ENCODE measurements at places on chromosomes 11 and 22.
A peak's percentile ranks its signal among the peaks of the same experiment; 100 is the strongest.

GRCh38 chr22:24496661-24497060 lies 1.5 kb downstream of the UPB1 start:
- no peak for DNase-seq

- no peak for DNase-seq
Measured at GRCh38 chr22:47189056-47189916, 426.8 kb downstream of the TBC1D22A start.

DNA sequence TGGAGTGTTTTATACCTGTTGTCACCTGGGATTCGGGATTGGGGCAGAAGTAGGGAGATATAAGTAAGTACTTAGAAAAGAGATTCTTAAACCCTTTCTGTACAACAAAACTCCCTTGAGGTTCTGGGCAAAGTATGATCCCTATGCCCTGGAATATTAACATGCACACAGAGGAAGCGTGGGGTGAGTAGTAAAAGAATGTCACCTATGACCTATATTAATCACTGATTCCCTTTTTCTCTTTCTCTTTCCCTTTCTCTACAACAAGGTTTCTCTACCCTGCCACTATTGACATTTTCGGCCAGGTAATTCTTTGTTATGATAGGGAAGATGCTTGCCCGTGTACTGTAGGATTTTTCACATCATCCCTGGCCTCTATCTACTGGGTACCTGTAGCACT lies 209.7 kb upstream of the PLET1 start:
- no peak for DNase-seq

- DNase-seq, result no peak
Measured at GRCh38 chr11:117126223-117126965, 17.7 kb upstream of the PAFAH1B2 start.

- no peak for DNase-seq
Measured at GRCh38 chr11:6127881-6128280, 20.4 kb downstream of the OR56B4 start.

GRCh38 chr11:111922803-111923202 lies 4.1 kb downstream of the C11orf52 start:
- DNase-seq, result no peak

DNA sequence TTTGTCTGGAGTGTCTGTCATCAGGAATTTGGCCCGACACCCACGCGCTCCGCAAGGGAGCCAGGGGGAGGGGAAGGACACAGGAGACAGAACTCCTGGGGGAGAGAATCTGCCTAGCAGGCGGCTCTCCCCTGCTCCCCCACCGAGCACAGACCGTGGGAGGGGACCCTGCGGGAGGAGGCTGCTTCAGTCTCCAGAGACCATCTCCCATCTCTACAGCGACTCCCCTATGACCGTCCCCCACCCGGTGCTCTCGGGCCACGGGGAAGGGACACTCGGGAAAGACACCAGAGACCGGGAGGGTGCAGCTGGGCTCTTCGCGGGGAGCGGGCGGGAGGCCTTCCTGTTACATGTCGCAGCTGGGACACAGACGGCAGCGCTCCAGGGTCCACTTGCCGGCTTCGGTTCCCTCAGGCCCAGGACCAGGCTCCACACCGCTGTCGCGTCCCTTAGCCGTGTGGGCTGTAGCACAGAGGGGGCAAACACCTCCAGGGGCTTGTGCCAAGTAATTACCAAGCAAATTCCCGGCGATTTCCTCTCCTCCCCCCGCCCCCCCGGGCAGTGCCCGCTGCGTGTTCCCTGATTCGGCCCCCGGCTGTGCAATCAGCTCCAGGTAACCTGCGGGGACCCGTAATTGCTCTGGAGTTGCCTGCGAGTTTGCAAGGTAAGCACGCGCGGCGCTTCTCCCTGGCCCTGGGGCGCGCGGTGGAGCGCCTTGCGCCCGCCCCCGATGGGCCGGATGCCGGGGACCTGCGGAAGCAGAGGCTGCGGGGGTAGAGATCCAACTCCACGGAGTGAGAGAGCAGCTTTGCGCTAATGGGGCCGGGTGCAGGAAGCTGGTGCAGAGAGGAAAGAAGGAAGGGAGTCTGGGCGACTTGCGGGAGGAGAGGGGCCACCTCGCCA lies 155.1 kb upstream of the CADM1 start:
- no peak for DNase-seq

DNA sequence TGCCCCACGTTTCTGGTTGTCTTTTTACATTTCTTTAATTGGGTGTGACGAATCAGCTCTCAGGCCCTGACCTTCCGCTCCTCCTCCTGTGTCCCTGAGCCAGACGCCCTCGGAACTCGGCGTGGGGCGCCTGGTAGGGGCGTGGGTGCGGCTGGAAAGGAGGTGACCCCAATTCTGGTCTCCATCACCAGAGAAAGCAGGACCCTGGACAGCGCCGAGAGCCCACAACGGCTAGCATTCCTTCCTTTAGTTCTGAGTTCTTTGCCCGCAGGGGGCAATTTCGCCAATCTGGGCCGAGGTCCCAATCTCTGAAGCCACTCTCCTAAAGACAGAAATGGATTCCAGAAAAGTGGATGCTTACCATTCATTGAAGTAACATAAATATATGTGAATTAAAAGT lies 11.7 kb upstream of the RBMXL2 start:
- no peak for DNase-seq

- no peak for DNase-seq
Measured at GRCh38 chr11:6900327-6900999, 8.2 kb upstream of the OR2D2 start.

GRCh38 chr11:63244862-63245261 lies 1.5 kb upstream of the SLC22A25 start:
- no peak for DNase-seq

GRCh38 chr11:22416462-22416861 lies 78.3 kb downstream of the SLC17A6 start:
- DNase-seq, result no peak

GRCh38 chr11:115238791-115239190 lies 265.4 kb downstream of the CADM1 start:
- no peak for DNase-seq

- no peak for DNase-seq
Measured at GRCh38 chr11:16745950-16746605, 7.6 kb downstream of the C11orf58 start.

- no peak for DNase-seq
Measured at GRCh38 chr11:36628765-36629244, 30.8 kb upstream of the RAG2 start.

DNA sequence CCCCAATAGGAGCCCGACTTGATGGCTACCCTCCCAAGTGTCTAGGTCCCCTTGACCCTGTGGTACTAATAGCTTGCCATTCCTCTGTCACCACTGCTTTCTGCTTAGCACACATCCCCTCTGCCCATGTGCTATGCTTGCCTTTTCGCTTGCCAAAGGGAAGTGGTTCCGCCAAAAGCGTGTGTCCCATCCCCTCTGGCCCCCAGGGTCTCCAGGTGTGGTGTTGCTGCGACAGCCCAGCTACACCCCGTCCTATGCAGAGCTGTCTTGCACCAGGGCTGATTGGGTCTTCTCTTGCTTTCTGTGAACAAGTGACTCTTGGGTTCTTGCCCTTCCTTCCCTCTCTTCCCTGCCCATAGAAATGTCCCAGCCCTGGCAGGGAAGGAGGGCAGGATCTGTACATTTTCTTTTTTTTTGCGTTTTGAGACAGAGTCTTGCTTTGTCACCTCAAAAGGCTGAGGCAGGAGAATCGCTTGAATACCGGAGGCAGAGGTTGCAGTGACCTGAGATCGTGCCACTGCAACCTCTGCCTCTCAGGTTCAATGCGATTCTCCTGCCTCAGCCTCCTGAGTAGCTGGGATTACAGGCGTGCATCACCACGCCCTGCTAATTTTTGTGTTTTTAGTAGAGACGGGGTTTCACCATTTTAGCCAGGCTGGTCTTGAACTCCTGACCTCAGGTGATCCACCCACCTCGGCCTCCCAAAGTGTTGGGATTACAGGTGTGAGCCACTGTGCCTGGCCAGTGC lies 3.9 kb downstream of the TANGO2 start:
- no peak for DNase-seq

DNA sequence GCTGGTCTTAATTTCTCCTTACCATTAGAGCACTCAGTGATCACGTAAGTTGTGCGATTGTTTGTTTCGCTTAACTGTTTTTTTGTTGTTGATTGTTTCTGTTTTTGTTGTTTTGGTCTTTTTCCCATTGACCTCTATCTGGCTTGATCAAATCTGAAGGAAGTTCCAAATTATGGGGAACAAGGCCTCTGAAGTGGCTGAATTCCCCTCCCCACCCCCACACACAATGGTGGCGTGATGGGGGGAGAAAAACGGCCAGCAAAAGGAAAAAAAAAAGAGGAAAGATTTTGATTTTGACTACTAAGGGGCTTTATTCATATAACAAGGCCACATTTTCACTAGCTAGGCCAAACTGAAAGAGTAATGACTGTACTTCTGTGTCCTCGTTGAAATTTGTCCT lies 53.6 kb downstream of the OSBPL5 start:
- no peak for DNase-seq

GRCh38 chr11:111541254-111542061 lies 938 bp downstream of the LAYN start:
- DNase-seq, result no peak

DNA sequence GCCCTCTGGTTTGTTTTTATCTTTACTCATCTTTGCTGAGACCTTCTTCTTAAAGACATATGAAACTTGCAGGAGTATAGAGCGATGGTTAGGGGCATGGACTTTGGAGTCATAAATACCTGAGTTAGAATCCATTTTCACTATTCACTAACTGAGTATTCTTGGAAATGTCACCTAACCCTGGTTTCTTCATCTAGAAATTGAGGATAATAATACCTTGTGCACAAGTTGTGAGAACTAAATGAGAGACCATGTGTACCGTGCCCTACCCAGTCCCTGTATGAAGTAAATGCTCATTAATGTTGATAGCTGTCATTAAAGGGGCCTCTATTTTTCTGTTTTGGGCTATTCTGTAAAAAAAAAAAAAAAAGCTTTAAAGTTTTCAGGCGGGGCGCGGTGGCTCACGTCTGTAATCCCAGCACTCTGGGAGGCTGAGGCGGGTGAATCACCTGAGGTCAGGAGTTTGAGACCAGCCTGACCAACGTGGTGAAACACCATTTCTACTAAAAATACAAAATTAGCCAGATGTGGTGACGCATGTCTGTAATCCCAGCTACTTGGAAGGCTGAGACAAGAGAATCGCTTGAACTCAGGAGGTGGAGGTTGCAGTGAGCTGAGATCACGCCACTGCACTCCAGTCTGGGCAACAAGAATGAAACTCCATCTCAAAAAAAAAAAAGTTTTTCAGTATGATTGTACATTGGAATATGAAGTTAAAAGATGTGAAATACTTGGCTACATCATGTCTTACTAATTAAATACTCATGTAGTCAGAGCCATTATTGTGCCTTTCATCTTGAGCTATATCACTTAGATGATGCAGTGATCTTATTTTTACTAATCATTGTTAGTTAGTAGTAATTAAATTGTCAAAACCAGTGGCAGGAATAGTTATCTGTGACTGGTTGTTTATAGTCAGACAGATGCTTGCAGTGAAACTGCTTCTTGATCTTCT lies 95.0 kb downstream of the AMOTL1 start:
- DNase-seq, result no peak

DNA sequence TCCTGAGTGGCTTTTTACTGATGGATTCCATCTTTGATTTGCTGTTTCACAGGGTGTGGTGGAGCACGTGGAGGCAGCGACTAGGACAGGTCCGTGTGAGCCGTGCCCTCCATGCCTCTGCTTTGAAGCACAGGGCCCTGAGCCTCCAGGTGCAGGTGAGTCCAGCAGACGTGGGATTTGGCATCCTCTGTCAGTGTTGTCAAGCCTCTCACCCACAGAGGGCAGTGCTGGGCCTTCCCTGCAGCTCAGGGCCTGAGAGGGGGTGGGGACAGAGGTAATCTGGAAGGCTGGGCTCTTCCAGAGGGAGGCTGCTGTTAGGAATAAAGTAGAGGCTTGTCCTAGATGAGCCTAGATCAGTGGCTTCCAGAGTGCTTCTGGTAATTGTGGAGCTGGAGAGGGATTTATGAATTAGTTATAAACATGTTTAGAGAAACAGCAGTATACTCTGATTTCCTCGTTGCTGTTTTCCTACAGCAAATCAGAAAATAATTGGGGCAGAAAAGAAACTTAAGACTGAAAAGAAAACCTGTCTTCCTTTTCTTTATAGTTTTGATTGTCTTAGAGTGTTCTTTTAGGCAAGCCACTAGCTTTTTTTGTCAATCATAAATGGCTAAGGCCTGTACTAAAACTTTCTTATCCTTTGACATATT lies 65.0 kb downstream of the SFI1 start:
- peak; percentile 61 for DNase-seq

DNA sequence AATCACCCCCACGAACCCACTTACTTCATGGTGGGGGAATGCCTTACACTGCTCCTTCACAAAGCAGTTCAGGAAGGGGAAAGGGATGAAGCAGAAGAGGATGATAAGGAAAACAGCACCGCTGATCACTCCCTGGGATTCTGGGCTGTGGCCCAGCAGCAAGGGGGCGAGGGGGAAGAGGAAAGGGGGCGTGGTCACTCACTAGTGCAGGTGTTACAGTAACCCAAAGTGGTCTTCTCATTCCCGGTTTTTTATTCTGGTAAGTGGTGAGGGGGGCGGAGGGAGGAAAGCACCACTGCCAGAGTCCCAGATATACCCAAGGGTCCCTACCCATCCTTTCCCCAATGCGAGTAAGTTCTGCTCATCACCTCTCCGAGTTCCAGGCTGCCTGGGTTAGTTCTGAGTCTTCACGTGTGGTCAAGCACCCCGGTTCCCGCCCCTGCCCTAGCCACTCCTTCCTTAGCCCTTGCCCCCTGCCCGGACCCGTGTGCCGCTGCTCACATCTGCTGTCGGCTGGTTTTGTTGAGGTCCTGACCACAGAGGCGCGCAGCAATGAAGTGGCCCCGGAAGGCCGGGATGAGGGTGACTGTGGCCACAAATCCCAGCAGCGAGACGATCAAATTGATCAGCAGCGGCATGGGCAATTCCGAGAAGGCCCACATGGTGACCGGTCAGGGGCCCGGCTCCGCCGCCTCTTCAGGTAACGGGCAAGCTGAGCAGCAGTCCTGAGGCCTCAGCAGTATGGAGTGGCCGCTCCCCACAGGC lies 477 bp downstream of the DPAGT1 start:
- no peak for DNase-seq

DNA sequence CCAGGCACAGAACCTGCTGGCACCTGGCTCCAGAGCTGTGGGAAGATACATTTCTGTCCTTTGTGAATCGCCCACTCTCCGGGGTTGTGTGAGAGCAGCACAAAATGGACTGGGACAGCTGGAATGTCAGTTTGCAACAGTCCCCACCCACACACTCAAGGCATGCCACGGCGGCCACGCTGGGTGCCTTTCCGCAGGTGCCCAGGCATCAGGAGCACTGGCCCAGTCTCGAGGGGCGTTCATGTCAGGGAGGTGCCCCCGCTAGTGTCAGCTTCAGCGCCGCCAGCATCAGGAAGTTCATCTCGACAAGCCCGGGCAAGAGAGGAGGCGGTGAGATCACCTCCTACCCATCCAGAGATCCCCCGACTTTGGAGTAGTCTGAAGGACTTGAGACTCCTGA lies 2.1 kb downstream of the TP53AIP1 start:
- no peak for DNase-seq

- no peak for DNase-seq
Measured at GRCh38 chr11:2250041-2250440, 20.3 kb downstream of the ASCL2 start.

GRCh38 chr22:29780748-29781676 lies 13.8 kb downstream of the UQCR10 start:
- DNase-seq, result no peak

GRCh38 chr11:80388536-80388935 lies 947.7 kb upstream of the TENM4 start:
- DNase-seq, result no peak

- DNase-seq, result no peak
Measured at GRCh38 chr11:2321311-2321683, 19.5 kb downstream of the TSPAN32 start.

Measured in stimulated activated CD4-positive, alpha-beta T cell treated with anti-CD3 and anti-CD28 coated beads, TNF-alpha, amount 100 ng/mL, for 24 hours (primary cell).